A549 (cell line): ENCODE measurements at places on chromosomes 5 and 9.

- peak; percentile 38 for DNase-seq
These were observed 77.3 kb downstream of the UBE2QL1 start for GRCh38 chr5:6525910-6526309.

DNA sequence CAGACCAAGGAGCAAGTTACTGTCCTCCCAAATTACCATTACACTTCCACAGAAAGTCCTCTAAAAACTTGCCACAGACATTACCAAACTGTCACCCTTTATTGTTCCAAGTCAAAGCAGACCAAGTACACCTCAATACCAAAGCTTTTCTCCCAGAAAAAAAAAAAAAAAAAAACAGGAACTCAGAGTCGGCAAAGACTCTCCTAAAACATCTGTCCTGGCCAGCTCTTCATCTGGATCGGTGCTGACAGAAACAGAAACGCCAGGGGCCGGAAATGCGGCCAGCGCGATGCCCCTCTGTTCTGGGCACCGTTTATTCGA is 718 bp downstream of the DEPDC1B start:
- no peak for DNase-seq

DNA sequence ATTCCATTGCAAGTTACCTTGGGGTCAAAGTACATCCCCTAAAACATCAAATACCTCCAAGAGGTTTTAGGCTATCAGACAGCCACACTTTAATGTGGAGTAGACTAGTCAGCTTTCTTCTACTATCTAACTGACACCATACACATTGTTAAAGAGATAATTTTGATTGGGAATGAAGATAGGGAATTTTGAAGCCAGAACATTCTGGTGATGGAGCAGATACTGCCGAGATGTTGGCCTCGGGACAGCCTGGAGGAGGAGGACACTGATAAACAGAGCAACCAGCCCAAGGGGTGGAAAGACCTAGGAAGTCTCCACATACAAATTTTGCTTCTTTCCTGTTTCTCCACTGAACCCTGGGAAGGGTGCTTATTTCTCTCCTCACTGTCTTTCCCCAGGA is 14.9 kb downstream of the TJP2 start:
- DNase-seq: no peak

DNA sequence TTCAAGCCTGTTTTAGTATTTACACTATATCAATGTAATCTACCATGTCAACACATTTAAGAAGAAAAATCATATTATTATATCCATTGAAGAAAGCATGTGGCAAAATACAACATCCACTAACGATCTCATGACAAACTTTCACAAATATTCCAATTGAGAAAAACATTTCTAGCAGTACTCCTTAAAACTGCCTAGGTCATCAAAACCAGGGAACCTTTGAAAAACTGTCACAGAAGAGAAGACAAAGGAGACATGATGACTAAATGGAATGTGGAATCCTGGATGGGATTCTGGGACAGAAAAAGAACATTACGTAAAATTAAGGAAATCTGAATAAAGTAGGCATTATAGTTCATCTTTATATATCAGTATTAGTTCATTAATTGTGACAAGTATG is 1091.3 kb upstream of the CDH6 start:
- DNase-seq: no peak

DNA sequence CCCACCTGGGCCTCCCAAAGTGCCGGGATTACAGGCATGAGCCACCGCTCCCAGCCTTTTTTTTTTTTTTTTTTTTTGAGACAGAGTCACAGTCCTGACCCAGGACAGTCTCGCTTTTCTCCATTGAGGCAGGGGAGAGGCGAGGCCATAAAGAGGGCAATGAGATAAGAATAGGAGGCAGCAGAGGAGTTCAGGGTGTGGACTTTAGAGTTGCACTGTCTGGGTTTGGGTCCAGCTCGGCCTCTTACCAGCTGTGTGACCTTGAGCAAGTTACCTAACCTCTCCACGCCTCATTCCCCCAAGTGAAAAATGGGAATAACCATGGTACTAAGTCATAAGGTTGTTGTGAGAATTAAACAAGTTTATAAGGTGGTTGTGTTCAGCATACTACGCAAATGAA is 24.6 kb upstream of the ANKH start:
- no peak for DNase-seq

- DNase-seq: no peak
These were observed 33.1 kb upstream of the SPIN1 start for GRCh38 chr9:88355166-88355565.

- no peak for DNase-seq
These were observed 204.1 kb downstream of the EBF1 start for GRCh38 chr5:158895588-158895987.

DNA sequence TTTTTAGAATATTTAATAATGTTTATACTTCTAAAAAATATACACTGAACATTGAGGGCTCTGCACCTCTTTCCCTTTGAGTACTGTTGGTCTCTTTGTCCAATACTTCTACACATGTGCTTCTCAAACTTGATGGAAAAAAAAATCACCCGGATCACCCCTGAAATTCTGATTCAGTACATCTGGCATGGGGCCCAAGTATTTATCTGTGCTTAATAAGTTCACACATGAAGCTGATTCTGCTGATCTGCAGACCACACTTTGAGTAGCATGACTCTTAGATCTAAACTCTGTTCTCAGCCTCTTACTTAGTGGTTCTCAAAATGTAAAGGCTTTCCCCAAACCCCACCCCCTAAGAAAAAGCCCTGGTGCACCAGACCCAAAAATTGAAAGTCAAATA is 12.0 kb downstream of the RUSC2 start:
- no peak for DNase-seq

- DNase-seq: no peak
These were observed 15.9 kb downstream of the PLPP1 start for GRCh38 chr5:55518831-55519390.

DNA sequence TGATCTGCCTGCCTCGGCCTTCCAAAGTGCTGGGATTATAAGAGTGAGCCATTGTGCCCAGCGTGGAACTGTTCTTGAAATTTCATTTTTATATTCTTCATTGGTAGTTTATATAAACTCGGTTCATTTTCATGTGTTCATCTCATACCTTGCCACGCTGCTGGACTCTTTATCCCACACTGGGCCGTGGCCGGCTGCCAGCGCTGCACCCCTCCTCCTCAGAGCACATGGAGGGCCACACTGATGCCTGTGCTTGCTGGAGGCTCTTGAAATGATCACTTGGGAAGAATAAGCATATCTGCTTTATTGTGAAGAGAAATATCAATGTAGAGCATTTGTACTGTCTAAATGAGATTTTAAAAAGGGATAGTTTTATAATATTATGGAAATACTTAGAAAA is 69.5 kb downstream of the EHMT1 start:
- DNase-seq: no peak

DNA sequence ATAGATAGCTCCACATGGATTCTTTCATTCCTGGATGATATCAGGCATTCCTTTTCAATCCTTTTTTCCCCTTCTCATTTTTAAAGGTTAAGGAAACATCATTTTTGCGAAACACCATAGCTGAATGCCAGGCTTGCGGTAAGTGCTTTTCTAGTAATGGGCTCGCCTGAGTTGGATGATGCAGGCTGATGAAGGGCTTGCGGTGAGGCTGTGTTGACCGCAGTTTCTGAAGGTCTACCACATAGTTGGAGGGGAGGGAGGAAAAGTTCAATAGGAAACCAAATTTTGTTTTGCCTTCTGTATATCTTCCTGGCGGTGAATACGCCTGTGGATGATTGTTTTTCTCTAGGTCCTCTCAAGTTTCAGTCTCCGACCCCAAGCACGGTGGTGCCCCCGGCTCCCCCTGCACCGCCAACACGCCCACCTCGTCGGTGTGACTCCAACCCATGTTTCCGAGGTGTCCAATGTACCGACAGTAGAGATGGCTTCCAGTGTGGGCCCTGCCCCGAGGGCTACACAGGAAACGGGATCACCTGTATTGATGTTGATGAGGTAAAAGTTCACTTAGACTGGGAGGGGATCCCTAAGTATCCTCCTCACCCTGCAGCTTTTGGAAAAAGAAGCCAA is 24.3 kb downstream of the THBS4 start:
- no peak for DNase-seq

GRCh38 chr9:75359638-75360037 is 271.3 kb downstream of the OSTF1 start:
- no peak for DNase-seq

- no peak for DNase-seq
These were observed 161.0 kb downstream of the PBX3 start for GRCh38 chr9:125908136-125908535.

- no peak for DNase-seq
These were observed 101.2 kb downstream of the MSX2 start for GRCh38 chr5:174825587-174825986.

DNA sequence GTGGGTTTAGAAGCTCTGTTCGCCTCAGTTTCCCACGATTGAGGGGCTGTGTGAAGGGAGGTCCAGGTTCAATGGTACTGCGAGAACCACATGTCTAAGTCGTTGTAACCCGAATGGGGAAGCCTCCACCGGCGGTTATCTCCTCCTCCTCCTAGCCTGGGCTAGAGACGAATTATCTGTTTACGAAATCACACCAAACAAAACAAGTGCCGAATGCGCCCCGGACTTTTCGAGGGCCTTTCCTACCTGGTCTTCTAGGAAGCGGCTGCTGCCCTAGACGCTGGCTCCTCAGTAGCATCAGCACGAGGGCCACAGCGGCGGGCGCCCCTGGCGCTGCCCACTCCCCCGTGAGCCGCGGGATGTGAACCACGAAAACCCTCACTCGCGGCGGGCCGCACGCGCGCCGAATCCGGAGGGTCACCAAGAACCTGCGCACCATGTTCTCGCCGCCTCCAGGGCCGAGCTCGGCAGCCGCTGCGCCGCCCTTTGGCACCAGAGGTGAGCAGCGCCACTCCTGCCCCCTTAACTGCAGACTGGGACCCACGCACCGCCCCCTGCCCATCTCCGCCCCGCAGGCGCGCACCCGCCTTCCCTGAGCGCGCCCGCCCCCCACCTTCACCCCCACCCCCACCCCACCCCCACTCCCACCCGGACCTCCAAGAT is at the start of gene CDKN2A:
CDKN2A (minus strand) TSS at position 500 of the 663 bp plus-strand sequence.
- no peak for DNase-seq

DNA sequence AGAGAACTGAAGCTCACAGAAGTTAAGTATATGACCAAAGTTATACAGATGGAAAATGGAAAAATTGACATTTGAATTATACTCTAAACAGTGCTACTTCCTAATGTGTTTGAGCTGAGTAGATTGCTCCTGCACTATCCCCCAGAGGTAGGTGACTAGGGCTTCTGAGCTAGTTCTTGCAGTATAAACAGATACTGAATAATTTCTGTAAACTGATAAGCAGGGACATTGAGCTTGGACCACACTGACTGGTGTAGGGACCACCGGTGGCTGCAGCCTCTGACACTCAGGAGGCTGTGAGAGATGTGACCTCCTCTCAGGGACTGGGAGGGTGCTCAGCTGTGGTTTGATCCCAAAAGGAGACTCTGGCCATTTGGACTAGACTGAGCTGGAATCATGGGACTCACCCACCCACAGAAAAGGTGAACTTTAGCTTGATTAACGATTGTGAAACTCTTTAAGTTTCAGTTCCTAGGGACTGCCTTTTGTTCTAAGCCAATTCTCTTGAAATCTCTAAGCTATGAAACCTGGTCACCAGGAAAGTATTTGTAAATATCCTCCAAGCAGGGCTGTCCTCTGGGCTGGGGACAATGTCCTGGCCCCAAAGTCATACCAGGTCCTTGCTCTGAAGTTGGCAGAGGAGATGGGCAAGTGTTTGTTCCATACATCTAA is 291.5 kb downstream of the SEC61B start:
- DNase-seq: no peak

DNA sequence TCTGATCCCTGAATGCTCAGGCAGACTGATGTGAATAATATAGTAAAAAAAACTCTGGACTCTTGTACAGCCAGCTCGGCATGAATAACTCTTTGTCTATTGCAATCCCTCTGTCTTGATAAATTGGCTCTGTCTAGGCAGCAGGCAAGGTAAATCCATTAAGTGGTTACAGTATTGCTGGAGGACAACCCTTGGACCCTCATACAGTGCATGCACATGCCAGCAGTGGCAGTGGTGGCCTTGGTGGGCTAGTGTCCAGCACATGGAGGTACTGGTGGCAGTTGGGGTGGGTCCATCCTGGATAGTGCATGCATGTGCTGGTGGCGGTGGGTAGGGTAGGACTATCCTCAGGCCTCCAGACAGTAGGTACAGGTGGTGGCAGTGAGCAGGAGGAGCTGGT is 38.9 kb downstream of the DNAJC21 start:
- no peak for DNase-seq

GRCh38 chr5:111043712-111044506 is 27.6 kb upstream of the TSLP start:
- DNase-seq: no peak

- no peak for DNase-seq
These were observed 4.6 kb downstream of the SIT1 start for GRCh38 chr9:35646153-35646532.

DNA sequence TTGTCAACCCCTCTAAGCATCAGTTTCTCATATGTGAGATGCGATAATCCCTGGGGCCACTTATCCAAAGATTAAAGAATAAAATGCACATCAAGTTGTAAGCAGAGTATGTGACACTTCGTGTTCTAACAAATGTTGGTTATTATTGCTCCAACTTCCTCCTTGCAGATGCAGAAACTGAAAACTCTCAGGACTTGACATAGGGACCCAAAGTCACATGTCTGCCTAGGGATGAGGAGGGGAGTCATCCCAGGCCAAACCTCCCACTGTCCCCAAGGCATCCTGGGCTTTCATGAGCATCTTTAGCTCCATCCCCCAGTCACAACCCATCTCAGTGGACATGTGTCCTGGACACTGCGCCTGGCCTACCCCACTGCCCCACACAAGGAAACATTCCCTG is 27.5 kb upstream of the SYK start:
- no peak for DNase-seq

DNA sequence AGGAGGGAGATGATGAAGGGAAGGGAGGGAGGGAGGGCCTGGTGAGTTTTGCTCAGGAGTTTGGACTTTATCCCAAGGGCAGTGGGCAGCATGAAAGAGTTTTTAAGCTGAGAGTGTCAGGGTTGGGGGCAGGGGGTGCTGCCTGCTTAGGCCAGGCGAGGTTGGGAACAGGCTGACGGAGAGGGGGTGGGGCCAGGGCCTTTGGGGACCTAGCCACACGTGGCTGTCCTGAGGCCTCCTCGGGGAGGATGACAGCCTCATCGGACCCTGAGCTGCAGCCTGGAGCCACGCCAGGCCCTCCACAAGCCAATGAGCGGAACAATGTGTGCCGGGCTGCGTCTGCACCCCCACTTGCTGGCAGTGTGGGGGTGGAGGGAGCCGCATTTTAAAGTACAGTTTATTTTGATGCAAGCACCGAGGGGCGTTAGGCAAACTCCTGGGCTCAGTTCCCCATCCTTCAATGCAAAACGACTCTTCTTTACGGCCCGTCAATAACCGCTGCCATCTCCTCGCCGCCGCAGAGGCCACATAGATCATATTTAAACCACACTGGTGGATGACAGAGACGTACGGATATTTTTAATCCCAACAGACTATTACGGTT is 5.3 kb upstream of the RXRA start:
- DNase-seq: no peak

GRCh38 chr9:108720191-108720642 is 135.6 kb downstream of the ACTL7B start:
- no peak for DNase-seq

- no peak for DNase-seq
These were observed 418.6 kb upstream of the RIOK2 start for GRCh38 chr5:97601651-97602050.
